BJ (cell line): ENCODE measurements at places on chromosomes 3 and 15.

GRCh38 chr3:61575893-61576292 lies 14.5 kb downstream of the PTPRG start:
- DNase-seq, result no peak

DNA sequence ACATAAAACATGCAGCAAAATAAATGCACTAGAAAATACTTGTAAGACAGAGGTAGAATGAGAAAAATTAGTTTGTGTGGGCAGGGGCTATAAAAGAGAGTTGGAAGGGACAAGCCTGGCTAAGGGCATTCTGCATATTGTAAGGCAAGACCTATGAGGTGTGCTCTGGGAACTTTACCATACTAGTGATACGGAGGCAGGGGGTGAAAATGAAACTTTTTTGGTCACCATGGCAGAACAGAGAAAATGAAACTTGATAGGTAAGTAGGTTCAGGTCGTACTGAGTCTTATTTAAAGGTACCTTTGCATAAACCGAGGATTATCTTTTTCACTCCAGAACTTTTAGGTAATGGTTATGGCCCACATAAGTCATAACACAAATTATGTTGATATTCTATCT lies 74.7 kb upstream of the ACKR4 start:
- DNase-seq, result no peak

DNA sequence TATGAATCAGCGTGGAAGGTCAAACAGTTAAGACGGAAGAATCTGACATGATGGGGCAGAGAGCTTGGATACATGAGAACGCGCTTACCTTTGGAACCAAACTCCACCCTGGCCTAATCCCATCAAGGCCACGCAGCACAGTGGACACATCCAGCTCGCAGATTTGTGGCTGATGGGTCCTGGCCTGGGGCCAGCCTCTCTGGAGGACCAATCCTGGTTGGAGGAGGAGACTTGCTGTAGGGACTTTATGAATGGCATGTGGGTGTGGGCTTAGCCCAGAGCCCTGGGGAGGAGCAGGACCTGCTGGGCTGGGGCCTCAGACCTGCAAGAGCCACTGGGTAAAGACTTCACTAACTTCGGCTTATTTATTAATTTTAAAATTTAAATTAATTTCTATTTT lies 73.4 kb upstream of the ANKRD34C start:
- no peak for DNase-seq

- DNase-seq, result no peak
Observed at GRCh38 chr15:92839696-92840095, 60.4 kb upstream of the CHD2 start.

- peak; percentile 79 for DNase-seq
Observed at GRCh38 chr15:81054236-81054635, 53.5 kb downstream of the TLNRD1 start.

DNA sequence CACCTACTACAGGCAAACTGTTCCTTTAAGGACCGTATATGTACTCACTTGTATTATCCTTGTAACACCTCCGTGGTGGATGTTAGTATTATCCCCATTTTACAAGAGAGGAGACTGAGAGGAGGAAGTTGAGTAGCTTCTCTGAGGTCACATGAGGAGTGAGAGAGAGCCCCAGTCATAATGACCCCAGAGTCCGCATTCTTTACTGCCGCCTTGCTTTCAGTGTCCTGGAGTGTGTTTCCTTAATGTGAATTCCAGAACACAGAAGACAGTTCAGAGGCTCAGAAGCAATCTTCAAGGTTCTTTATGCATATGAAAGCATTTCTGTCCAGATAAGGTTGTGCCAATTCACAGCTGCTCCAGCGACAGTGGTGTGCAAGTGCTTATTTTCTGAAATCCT lies 199.2 kb downstream of the CACNA2D3 start:
- DNase-seq, result no peak

GRCh38 chr3:184601576-184602371 lies 40.2 kb downstream of the EPHB3 start:
- no peak for DNase-seq

- DNase-seq, result no peak
Observed at GRCh38 chr15:69389426-69389825, 24.7 kb upstream of the KIF23 start.

GRCh38 chr3:299590-300301 lies 103.2 kb downstream of the CHL1 start:
- DNase-seq, result no peak

DNA sequence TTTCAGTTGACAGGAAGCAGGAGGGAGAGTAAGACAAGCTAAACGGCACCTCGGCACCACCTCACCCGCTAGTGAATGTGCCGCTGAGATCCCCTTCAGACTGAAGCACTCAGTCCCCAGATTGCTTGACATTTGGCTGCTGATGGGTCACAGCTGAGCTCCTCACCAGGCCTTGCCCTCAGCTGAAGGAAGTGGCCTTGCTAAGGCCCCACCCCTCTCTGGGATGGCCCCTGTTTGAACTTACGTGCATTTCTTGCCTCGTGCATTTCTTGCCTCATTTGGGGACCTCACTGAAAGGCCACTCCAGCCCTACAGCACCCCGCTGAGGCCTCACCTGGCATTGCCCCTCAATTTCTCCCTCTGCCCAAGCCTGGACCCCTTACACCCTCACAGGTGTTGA lies 39.8 kb downstream of the EOGT start:
- no peak for DNase-seq

- no peak for DNase-seq
Observed at GRCh38 chr3:109364088-109364487, 26.7 kb upstream of the DPPA4 start.

DNA sequence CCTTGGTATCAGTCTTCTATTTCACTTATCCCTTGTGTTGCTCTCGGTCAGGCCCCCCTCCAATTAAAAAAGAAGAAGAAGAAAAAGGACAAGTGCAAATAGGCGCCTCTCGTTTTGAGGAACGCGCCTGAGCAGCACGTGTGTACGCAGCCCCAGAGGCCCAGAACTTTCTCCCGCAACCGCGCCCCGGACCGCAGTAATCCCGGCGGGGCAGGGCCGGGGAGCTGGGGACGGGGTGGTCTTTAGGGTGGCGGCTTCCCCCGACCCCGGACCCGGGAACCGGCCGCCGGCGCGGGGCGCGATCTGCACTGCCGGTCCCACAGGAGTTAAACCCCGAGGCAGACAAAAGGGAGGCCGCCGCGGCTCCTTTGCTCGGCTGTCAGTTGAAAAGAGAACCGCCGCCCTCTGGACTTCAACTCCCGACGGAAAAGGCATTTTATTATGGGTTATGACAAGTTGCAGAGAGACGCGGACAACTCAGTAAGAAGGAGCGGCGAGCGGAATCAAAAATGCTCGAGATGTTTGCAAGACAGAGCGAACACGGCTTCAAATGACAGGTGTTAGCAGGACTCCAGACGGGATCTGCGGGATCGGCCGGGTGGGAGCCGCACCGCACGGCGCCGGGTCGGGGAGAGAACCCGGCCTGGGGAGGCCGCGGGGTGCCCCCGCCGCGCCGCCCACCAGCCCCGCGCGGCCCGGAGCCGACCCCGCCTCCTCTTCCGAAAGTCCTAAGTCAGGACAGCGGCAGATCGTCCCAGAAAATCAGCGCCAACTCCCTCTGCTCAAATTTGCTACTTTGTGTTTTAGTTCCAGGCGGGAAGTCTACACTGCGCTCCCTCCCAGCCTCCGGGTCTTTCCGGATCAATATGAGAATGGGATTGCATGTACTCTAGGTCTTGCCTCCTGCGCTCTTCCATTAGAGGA lies 79.0 kb downstream of the NR2F2 start:
- DNase-seq, result no peak
